Stimulated activated CD4-positive, alpha-beta T cell treated with anti-CD3 and anti-CD28 coated beads, TNF-alpha, amount 100 ng/mL, for 4 hours (primary cell): ENCODE measurements at places on chromosomes 3 and 15.

DNA sequence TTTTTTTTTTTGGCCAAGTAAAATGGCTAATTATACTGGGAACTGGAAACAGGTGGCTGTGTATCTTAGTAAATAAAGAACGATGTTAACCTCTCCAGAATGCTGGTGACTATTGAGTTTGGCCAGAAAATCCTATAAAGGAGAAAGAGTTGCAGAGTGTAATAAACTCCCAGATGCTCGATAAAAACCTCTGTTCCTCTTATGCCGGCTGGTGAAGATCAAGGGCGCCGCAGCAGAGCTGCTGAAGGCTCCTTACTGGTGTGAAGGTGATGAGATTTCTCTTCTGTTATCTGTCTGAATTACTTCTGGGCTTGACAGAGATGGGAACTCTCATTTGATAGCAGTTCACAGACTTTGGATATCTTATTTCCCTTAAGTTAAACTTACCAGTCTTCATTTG, 104.6 kb downstream of the PTPRG start:
- no peak for DNase-seq

- no peak for DNase-seq
These were observed 41.4 kb downstream of the ROBO2 start for GRCh38 chr3:77081240-77081661.

GRCh38 chr15:61138156-61138555, 90.9 kb downstream of the RORA start:
- DNase-seq: no peak

- DNase-seq: no peak
These were observed 91.2 kb downstream of the SENP2 start for GRCh38 chr3:185677146-185677829.

GRCh38 chr3:126945891-126946290, 37.0 kb upstream of the PLXNA1 start:
- no peak for DNase-seq

DNA sequence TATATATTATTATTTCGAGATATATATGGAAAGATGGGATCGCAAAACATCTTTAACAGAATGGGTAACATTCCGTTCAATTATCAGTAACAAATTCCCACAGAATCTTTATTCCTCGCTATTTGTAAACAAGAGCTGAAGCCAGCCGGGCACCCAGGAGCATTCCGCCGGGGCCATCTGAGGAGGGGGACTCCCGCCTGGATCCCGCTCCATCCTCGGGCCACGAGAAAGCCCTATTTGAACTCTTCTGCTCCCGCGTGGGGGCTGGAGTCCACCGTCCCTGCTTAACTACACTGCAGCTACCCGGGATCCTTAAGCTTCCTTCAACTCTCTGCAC, 687 bp downstream of the GPR176 start:
- DNase-seq: no peak

DNA sequence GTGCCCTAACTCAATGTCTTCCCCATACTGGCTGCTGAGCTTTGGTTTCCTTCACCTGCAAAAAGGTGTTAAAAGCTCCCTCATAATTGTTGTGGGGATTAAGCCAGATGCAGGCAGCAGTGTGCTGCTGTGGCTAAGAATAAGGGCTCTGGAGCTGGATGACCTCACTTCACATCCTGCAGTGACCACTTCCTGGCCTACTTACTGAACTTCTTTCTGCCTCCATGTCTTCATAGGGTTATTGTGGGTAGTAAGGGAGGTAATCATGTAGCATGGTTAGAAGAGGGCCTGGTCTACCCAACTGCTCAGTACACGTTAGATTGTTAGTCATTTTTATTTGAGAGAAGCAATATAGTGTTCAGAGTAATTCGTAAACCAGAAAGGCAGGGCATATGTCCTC, 18.4 kb downstream of the GYG1 start:
- DNase-seq: no peak

DNA sequence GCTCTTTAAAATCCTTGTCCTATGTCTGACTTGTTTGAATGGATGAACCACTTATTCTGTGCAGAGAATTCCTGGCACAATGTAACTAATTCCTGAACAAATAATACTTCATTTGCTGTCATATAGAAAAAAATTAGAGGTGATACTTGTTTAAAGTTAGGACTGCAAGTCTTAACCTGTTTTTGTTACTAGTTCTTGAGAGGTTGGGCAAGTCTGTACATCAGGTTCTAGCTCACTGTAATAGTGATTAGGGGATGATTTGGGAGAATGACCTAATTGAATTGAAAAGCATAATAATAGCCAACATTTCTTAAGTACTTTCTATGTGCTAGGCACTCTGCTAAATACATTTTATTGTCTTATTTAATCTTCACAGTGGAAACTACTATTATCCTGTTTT, 49.3 kb downstream of the GMPS start:
- DNase-seq: no peak
